ENCODE measurements at places on chromosomes 2 and 18.

- DNase-seq, result no peak
Measured at GRCh38 chr2:5509362-5509761, 182.8 kb upstream of the SOX11 start.

DNA sequence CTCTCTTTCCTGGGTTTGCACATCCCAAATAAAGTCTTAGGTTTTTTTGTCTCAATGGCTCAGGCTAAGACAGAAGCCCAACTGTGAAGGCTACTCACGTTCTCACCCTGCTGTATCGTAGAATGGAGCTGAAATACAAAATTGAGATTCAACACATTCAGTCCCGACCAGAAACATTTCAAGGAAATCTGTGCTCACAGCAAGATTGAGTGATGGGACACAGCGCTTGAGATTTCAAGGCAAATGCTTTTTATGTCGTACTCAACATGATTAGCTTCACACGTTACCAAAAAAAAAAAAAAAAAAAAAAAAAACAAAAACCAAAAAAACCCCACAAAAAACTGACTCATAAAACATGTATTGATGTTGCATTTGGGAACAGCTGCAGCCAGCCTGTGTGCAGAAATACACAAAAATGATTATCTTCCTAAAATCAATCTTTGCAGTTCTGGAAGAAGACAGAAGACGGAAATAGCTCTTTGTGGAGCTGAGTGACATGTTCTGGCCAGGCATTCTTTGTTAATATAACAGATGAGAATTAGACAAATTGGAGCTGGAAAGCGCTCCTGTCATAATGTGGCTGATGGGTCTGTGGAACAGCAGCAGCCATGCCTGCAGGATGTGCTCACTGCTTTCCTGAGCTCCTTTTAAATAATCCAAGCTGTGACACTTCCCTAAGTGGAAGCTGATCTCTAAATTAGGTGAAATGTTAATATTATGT lies 453.2 kb downstream of the LPIN1 start:
- DNase-seq, result no peak

- DNase-seq, result no peak
Measured at GRCh38 chr18:42401131-42401673, 446.2 kb downstream of the PIK3C3 start.

GRCh38 chr2:138381373-138381772 lies 120.2 kb upstream of the SPOPL start:
- DNase-seq, result no peak

DNA sequence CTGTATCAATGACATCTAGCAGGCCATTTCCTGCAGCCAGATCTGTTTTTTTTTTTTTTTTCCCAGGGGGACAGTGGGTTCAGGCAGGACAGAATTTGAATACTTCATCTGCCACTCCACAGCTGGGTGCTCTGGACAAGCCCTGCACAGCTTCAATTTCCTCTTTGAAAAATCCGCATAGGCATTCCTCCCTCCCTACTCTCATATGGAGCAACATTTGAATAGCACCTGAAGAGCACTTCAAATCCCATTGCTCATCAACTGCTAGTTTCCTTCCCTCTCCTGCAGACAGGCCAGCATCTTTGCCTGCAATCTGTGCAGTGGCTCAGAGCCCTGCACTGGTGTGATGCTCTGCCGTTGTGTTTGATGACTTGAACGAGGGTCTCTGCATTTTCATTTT lies 326.3 kb downstream of the TSN start:
- DNase-seq, result no peak

- peak; percentile 15 for DNase-seq
Measured at GRCh38 chr18:5895876-5896740, 786 bp upstream of the TMEM200C start.

DNA sequence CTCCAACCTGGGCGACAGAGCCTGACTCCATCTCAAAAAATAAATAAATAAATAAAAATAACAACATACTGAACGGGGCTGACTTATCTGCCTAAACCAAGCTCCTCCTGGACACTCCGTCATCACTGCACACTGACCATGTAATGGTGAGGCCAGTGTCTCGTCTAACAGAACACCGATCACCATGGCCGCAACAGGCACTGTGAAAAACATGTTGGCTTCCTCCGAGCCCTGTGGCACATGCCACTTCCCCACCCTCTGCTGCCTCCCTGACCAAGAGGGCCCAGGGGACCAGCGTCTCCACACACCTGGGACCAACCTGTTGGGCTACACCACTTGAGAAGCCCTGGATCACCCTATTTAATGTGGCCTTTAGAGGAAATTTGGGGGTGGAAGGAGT lies 33.9 kb downstream of the ZNF516 start:
- no peak for DNase-seq

GRCh38 chr2:218284106-218284811 lies 8.0 kb downstream of the TMBIM1 start:
- no peak for DNase-seq

DNA sequence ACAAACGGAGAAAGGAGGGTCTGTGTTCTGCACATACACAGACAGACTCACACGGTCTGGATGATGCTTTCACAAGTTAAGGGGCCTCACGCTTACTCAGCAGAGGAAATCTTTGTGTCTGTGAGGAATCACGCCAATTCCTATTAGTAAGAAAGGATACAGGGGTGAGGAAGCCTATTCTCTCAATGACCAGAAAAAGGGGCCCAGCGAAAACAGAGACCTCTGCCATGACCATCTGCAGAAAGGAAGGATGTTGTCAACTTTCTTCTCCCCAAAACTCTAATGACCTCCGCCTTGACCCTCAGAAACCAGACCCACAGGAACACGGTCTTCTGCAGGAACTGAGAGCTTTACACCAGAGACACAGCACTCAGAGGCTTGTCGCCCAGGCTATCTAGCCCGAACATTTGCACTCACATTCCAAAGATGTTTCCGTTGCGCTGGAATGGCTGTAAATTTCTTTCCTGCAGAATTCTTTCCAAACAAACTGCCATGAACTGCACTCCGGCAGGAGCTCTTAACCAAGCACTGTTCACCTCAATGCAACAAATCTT lies 186.3 kb downstream of the TCF4 start:
- DNase-seq, result no peak

DNA sequence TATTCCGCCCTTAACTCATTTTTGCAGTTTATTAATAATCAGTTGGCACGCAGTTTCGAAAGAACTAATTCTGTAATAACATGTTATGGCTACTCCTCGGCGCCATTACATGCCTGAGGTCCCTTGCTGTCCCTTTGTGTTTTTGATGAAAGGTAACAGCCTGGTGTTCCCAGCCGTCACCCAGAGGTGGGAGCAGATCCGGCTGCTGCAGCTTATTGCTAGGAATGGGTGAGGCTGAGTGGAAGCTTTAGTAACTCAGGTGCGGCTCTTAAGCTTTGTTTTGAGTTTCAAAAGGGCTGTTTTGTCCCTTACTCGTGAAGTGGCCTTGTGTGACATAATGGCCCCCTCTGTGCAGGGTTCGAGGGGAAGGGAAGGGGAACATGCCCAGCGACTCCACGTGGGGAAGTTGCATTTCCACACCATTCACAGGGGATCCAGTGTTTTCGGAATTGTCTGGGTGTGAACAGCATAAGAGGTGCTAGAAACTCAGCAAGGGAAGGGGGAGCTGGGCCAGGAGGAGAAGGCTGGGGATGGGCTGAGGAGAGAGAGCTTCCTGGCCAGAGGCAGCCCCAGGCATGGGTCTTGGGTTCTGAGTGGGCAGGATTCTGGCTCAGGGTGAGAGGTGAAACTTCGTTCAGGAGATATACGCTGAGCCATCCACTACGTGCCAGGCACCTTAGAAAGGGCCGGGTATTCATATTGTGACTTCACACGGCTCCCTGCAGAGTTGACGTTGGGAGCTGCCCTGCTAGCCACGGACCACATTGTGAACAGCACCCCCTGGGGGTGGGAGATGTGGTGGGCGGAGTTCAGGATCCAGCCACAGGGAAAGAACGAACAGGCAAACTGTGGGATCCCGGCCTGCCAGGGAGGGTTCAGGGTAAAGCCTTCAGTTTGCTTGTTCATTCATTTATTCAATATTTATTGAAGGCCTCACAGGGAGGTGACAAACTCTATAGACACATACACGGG lies 84.4 kb downstream of the TGOLN2 start:
- DNase-seq, result peak; percentile 26

DNA sequence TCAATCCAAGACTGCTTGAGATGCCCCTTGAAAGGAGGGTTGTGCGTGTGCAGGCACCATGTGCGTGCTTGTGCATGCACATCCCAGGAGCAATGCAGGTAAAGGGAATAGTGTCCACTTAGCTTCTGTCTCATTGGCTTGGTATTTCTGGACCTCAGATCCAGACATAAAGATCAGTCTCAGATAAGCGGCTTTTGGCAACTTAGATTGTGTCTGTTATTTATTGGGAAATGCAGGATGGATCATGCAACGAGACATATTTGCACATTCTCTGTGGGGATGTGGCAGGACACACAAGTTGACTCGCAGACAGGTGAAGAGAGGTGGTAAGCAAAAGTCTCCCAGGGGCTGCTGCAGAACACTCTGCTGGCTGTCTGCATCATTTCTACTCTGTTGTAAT lies 67.9 kb downstream of the SETBP1 start:
- DNase-seq, result no peak

GRCh38 chr2:145207884-145208283 lies 688.0 kb upstream of the ZEB2 start:
- DNase-seq, result no peak

GRCh38 chr18:25518716-25519053 lies 166.7 kb upstream of the ZNF521 start:
- no peak for DNase-seq

DNA sequence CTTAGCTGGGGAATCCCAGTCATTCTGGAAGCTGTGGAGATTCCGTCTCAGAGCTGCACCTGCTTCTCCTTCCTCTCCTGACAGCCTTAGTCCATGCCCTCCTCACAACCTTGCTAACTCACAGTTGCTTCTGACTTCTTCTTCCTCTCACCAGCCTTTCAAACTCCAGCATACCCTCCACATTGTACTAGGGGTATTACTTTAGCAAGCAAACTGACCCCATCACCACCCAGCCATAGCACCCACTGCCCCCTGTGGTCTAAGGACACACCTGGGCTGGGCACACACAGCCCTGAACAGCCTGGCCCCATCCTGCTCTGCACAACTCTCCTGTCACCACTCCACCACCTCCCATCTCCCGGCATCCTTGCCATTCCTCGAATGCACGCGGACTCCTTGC lies 208.2 kb downstream of the FBXO15 start:
- DNase-seq, result no peak

GRCh38 chr2:141508086-141508752 lies 622.6 kb downstream of the LRP1B start:
- no peak for DNase-seq

GRCh38 chr2:124663645-124663997 lies 638.5 kb downstream of the CNTNAP5 start:
- no peak for DNase-seq

GRCh38 chr2:156434461-156435291 lies 1.5 kb upstream of the GPD2 start:
- DNase-seq, result no peak

- no peak for DNase-seq
Measured at GRCh38 chr18:80191907-80192652, 55.2 kb downstream of the PARD6G start.

DNA sequence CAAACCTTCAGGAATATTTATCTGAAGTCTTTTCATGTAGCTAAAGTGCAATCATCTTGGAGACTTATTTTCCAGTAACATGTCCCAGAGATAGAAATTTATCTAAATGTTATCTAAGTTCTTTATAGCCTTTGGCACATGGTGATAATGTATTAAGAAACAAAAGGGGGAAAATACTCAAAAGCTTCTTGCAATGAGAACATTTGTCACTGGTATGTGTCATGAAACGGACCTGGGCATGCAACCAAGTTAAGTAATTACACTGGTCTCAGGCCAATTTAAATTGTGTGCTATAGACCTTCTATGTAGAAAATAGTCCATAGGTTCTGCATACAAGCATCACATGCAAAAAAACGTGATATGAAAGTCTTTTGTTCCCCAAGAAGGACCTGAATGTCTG lies 136.2 kb downstream of the SLC8A1 start:
- DNase-seq, result no peak

GRCh38 chr2:166128156-166128505 lies 311 bp upstream of the SCN1A start:
- no peak for DNase-seq

DNA sequence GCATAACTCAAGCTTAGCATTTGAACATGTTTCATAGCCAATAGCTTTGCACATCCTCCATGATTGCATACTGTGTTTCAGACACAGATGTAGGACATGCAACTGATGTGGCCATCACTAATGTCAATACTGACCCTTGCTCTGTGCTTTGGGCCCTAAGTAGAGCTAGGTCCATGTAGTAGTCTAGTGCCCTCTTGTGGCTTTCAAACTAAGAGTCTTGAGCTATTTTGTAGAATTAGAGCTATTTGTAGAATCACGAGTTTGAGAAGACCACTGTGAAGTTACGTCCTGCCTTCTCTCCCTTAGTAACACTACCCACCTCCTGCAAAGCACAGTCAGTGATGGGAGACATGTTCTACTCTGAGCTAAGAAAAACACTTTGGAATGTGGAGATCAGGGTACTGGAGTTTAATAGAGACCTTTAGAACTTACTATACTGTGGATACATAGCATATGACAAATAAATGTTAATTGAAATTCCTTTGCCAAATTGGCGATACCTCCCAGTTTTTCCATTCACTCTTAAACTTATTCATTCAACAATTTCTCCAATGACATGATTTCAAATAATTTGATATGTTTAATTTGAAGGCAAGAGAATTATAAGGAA lies 306.5 kb upstream of the TNP1 start:
- peak; percentile 4 for DNase-seq

DNA sequence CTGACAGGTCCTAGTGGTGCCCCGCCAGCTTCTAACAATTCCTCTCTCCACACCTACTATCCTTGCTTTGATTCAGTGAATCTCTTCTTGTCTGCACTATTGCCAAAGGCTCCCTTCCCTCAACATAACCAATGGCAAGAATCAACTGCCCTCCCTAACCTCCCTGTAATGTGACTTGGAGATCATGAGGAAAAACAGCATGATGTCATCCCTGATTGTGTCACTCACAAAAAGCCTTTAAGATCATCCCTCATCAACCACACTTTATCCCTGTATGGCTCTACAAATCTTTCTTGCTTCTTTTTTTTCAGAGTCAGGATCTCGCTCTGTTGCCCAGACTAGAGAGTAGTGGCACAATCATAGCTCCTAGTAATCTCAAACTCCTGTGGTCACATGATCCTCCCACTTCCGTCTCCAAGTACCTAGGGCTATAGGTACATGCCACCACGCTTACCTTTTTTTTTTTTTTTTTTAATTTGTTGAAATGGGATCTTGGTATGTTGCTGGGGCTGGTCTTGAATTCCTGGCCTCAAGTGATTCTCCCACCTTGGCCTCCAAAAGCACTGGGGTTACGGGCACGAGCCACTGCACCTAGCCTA lies 19.7 kb downstream of the SAP130 start:
- no peak for DNase-seq

DNA sequence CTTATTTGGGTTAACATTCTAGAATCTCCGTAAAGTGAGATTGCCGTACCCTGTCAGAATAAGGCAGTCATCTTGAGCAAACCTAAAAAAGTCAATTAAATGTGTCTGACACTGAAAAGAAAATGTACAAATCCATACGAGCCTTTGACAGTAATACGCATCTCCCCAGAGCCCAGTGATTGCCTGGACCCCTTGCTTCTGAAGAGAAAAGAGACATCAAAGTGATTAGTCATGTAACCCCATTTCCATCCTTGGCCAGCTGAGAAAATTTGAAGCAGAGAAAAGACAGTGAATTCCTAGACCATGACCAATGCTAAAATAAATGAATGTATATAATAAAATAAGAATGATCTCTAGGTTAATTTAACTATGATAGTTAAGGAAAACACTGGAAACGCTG lies 1499.4 kb downstream of the SUCLG1 start:
- DNase-seq, result no peak

GRCh38 chr2:60354713-60355112 lies 198.7 kb downstream of the BCL11A start:
- no peak for DNase-seq

GRCh38 chr2:174338147-174338605 lies 3.4 kb downstream of the SP9 start:
- DNase-seq, result no peak
